ENCODE measurements at places on chromosomes 5 and 9.

DNA sequence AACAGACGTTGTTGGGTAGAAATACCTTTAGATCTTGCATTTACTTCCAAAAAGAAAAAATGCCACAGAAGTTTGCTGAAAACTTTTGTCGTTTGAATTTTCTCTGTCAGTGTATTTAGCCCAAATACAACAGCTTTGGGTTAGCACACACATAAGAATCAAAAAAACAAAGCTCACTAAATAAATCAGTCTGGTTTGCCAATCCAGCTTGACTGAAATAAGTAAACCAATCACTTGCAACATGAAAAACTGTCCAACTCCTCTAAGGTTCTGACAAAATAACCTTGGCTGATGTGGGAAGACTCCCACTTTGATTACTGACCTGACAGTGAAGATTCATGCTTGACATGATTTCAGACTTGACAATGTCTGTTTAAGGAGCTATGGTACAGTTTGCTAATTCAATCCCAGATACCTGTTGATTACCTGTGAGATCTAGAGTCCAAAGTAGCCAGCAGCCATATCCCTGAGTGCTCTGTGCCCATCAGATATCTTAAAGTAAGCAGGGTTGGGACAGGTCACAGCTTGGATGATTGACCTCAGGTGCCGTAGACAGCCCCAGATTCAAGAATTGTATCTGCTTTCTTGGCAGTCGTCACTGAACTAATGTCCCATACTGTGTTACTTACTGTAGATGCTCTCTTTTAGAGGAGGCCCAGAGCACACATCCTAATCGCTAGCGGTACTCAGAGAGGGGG, 727 bp downstream of the IGIP start:
- DNase-seq: no peak

GRCh38 chr9:34400686-34401602, 24.2 kb upstream of the MYORG start:
- DNase-seq: no peak

GRCh38 chr9:68601081-68601480, 60.4 kb upstream of the TMEM252 start:
- DNase-seq: no peak

DNA sequence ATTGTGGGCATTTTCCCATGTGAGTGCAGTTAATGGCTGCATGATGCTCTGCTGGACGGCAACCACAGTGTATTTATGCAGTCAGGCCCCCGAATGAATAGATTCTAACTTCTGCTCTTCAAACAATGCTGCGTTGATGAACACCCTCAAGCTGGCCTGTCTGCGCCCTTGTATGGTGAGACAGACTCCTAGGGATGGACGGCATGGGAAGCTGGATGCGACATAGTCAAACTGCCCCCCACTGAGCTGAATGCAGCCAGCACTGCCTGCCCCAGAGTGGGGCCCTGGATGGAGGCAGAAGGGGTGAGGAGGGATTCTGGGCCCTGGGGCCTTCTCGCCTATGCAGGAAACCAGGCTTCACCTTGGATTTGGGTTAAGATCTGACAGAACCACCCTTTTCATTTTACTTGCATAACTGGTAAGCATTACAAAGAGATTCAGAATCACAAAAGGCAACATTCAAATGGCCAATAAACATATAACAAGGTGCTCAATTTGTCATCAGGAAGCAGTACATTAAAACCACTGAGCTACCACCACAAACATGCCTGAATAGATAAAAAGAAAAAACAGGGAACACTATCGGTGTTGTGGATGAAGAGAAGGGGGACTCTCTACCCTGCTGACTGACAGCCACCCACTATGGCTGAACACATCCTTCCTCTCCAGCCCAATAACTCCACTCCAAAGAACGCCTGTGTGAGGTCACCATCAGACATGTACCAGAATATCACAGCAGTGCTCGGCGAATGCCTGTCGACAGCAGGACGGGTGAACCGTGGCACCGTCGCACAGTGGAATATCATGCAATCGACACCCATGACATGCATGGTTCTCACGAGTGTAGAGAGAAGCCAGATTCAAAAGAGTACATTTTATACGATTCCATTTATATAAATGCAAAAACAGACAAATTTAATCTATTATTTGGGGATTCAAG, 79.1 kb downstream of the RAPGEF1 start:
- no peak for DNase-seq

DNA sequence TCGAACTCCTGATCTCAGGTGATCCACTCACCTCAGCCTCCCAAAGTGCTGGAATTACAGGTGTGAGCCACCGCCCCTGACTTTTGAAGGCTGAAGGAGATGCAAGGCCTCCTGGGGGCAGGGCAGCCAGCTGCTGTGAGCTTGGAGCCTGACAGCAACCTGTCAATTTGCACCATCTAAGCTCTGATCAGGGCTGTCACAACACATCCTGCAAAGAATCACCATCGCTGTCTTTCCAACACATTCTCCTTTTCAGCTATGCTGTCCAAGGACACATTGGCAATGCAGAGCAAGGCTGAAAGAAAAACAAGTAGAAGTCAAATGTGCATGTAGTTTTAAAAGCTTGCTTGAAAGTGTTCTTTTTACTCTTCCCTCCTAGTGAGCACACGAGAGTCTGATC, 54.6 kb downstream of the GNA14 start:
- no peak for DNase-seq

DNA sequence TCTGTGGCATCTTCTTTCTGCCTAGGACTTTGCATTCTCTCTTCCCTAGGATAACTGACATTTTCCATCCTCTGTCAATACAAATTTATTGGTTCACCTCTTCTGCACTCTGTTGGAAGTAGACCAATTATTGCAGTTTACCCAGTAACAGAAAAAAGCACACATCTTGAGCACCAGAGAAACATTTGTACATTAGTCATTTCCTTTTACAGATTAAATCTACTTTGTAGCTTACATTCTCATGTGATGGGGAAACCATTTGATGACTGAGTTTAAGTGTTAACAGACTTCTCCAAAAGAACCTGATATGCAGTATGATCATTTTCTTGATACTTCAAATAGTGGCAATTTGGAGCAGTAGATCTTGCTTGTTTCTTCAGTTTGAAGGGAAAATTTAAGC, 1098.8 kb downstream of the DTWD2 start:
- DNase-seq: no peak

DNA sequence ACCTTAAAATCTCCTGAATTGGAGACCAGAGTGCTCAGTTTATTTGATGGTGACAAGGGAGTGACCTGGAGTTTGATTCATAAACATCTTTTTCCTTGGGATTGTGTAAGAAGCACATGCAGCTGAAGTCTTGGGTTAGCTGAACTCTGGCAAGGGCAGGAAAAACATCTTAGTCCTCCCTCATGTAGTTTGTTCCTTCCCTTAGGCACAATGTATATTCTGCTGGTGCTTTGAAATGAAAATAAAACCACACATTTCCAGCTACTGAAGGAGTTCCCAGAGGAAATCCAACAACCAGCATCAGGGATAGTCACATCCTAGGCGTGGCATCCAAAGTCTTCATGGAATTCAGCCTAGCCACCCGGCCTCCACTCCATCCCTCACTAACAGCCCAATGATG, 95.2 kb upstream of the PAPPA start:
- no peak for DNase-seq

- DNase-seq: no peak
Measured at GRCh38 chr9:219670-220365, 5.2 kb downstream of the DOCK8 start.

GRCh38 chr9:13001989-13002580, 227.3 kb downstream of the LURAP1L start:
- DNase-seq: no peak

DNA sequence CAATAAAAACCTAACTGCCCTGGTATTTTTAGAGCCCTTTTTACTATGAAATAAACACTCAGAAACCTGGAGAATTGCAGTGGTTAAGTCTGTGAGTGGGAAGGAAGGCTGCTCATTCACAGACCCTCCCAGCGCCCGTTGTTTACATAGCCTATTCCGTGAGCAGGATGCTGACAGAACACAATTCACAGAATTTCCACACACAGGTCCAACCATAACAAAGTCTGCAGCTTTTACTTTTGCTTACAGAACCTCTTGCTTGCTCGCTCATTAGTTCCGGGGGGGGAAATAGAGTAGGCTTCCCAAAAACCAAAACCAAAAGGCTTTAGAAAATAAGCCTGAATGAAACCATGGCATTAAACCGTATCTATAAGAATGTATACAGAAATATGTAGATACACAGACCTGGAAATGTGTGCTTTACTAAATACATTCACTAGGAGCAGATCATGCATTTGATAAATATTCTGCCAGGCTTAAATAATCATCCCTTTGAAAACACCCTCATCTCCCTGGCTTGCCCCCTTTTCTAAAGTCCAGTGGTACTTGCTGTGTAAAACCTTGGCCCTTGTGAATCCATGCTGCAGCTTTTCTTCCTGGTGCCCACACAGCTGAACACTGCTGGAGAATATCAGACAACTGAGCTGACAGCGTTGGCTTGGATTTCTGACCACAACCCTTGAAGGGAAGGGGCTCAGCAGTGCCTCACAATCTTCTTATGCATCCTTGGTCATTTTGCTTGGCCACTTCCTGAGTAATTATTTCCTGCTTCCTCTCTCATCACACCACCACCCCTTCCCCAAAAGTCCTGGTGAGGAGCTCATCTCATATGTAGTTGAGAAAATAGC, 128.0 kb downstream of the FANCC start:
- no peak for DNase-seq

DNA sequence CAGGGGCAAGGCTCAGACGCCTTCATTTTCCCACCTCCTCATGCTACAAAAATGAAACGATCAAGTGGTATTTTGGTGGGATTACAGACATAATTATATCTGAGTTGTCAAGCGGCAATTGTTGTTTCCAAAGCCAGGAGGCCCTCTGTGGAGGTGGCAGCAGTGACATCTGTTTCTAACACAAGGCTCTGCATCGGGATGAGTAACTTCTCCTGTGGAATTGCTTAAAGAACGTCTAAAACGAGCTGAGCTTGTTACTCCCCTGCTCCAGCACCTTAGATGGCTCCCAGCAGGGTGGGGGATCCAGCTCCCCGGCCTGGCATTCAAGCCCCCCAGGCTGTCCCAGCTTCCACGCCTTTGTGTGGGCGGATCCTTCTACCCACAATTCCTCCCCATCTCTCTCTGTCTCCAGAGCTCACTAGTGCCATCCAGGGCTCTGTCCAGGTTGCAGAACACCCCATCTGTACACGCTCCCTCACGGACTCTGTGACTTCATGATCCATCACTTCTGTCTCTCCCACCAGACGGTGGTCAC, 36.8 kb downstream of the DAB2IP start:
- no peak for DNase-seq

DNA sequence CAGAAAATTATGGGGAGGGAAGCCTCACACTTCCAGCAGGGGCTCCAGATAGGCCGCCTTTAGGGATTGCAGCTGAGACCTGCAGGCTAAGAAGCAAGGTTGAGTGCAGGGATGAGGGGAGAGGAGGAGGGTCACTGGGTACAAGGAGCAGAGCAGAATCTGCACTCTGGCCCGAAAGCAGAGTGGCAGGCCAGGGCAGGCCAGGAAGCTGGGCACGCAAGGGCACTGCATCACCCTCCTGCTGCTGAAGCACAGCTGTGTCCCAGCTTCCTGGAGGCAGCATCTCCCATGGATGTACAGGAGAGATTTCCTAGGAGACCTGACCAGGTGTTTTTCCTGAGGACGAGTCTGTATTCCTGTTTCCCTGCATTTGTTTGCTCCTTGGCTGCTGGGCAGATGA, 92.1 kb downstream of the SYK start:
- no peak for DNase-seq

DNA sequence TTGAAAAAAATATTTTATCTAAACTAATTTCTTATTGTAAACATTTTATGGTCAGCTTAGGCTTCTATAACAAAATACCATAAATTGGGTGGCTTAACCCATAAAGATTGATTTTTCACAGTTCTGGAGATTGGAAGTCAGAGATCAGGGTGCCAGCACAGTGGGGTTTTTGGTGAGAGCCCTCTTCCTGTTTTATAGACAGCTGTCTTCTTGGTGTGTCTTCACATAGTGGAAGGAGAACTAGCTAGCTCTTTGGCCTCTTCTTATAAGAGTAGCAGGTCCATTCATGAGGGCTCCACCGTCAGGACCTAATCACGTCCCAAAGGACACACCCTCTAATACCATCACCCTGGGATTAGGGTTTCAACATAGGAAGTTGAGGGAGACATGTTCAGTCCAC, 26.6 kb downstream of the OTULINL start:
- DNase-seq: no peak
